CD4-positive, alpha-beta T cell treated with Interleukin-6 at 100 ng/mL for 8 hours (primary cell): ENCODE measurements at places on chromosomes 6 and 20.

GRCh38 chr20:53890443-53891305 is 179.7 kb downstream of the BCAS1 start:
- no peak for DNase-seq

- DNase-seq: no peak
These were observed 266.5 kb downstream of the C6orf118 start for GRCh38 chr6:165042912-165043311.

- no peak for DNase-seq
These were observed 97.0 kb upstream of the PREP start for GRCh38 chr6:105499931-105500330.

DNA sequence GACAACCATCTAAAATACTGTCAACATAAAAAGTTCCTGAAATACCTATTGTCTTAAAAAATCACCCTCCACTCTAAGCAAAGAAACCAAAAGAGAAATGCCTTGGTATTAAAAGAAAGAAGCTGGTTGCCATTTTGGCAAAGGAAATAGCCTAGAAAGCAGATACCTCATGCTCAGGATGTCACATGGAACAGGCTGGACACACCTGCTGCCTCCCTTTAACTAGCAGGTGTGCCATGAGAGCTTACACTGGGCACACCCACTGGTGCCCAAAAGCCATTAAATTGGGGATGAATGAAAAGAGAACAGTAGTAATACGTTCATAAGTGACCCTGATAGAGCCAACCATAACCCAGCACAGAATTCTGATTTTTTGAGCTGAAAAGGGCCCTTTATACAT is 1.5 kb downstream of the SLC23A2 start:
- no peak for DNase-seq

- DNase-seq: no peak
These were observed 43.3 kb downstream of the VAPB start for GRCh38 chr20:58432186-58432954.

GRCh38 chr20:35757098-35757705 is 14.6 kb upstream of the PHF20 start:
- no peak for DNase-seq

DNA sequence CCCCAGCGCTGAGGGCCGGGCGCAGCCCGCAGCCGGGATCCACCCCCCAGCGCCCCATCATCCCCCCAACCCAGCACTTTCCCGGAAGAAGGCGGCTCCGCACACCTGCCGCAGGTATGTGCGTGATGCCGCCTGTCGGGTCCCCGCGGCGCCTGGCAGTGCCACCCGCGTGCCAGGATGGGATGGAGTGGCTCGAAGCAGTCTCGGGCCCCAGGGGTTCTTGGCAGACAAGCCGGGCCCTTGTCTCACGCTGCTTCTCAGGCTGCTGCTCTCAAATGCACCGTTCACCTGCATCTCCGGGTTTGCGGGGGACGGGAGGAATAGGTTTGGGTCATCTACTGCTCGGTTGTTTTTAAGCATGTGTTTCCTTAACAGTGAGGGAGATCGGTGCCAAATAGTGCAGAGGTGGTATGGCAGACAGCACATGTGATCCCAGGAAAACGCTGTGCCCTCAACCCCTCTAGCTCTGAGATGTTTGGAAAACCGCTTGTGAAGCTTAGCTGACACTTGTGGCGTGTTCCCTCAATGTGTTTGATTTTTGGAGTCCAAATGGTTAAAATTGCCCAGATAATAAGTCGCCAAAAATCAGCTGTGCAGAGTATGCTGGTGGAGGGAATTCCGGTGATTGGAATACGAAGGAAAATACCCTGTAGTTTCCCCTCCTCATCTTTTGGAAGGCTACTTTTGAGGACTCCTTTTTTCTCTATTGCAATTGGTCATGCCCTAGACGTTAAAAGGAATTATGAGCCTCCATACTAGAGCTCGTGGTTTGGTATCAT is 926 bp downstream of the MYLIP start:
- DNase-seq: no peak
